ENCODE measurements at places on chromosomes 4 and X.

DNA sequence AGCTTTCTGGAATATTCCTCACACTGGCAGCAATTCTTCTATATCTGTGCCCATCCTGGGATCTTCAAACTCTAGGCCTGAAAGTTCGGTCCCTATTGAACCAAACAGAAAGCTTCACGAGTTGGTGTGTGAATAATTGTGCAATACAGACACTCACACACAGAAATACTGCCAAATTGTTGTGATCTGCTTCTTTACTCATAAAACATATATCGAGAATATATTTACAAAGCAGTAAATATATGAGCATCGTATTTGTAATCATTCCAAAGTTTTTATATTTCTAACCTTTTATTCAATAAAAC, 56.6 kb upstream of the BEX4 start:
- DNase-seq, result no peak

- DNase-seq, result no peak
These were observed 1.1 kb upstream of the AP1S2 start for GRCh38 chrX:15855568-15856221.

DNA sequence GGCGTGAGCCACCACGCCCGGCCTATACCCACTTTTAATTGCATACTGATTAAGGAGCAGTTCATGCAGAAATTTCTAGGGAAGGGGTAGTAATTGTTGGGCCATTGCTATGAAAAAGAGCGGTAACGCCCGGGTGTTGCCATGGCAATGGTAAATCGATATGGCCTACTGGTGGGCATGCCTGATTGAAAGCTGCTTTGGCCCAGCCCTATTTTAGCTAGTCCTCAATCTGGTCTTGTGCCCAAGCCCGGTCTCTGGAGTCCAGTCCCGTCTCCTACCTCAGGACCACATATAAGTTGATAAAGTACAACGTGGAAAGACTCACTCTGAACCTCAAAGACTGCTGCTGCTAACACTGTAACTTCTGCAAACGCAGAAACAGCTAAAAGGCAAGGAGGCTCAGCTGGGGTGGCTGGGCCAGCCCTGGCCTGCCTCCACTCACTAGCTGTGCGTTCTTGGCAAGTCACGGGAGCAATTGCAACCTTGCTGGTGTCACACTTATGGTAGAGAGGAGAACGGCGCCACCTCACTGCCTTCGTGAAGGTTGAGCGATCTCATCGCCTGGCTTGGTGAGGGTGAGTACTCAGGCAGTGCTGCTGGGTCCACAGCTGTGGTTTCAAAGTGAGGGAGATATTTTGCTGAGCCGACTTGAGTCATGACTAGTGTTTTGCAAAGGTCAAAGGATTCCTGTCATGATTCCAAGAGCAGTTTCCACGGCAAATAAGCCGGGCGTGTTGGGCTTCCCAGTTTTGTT, 57.0 kb upstream of the GRPEL1 start:
- DNase-seq, result no peak

- no peak for DNase-seq
These were observed 49.7 kb upstream of the ANKRD17 start for GRCh38 chr4:73308286-73308685.

- DNase-seq, result no peak
These were observed 40.1 kb downstream of the EVC start for GRCh38 chr4:5750946-5751665.

DNA sequence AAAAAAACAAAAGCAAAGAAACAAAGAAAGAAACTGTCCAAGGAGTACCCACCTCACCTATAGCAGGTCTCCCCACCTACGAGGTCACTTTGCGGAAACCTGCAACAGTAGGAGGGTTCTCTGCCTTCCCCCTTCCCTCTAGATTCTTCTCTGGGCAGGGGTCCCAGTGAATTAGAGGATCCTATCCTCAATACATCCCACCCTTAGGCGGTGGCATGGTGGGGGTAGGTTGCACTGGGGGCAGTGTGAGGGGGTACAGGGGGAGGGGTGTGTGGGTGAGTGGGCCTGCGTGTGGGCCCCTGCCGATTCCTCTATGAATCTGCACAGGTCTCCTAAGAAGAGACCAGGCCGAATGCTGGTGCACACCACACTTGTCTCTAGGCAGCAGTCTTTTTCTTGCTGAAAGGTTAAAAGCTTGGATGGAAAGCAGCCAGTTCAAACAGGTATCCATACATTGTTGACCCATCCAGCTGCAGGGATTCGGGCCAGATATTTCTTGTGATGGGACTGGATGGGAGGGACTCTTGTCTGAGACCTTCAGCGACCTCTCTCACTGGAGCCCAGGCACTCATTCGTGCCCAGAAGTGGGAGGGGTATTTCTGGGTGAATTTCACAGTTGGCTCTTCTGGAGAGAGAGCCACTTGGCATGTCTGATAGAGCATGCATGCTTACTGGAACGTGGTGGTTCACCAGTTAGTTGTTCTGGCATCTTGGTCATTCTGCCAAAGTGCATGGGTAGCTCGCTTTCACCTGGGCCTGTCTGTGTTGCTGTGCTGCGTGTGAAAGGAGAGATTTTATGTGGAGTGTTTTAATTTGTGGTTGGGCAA, 65.6 kb downstream of the NBDY start:
- no peak for DNase-seq

- no peak for DNase-seq
These were observed 1331.1 kb downstream of the ADGRL3 start for GRCh38 chr4:62531264-62531663.

DNA sequence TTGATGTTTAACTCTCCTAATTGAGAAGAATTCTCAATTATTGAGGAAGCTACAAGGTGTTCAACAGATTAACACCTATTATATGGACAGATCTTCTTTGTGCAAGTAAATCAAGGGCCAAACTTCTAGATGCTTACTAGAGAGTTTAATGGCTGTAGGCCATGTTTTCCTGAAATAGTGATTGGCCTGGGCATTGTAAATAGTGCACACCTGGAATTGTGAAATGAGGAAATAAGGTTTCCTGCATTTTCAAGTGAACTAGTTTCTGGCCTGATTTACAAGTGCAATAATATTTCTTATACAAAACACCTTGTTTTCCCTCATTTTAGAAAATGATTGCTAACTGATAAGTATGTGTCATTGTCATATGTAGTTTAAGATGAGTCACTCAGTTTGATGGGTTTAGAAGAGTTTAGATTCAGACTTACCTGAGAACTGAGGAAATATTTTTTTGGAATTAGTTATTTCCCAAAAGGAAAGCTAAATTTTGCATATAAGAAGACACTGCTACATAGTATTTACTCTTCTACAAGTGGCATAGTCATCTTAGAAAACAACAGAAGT, 21.2 kb downstream of the AFF1 start:
- DNase-seq, result no peak

DNA sequence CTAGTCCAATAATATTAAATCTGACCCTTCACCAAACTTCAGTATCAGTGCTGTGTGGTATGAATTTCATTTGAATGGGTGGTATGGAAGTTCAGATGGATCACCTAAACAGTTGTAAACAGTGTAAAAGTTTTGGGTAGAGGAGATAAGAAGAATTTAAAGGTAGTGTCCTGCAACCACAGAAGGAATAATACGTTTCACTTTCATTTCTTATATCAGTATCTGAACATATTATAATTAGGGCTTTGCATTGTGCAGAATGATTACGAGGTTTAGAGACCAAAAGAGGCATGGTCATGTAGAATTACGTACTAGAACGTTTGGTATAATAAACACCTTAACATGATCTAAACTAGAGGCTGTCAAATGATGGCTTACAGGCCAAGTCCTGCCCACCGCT, 116.1 kb downstream of the PDLIM5 start:
- no peak for DNase-seq

- no peak for DNase-seq
These were observed 53.1 kb downstream of the RASGEF1B start for GRCh38 chr4:81418572-81418971.

- DNase-seq, result no peak
These were observed 37.0 kb upstream of the NSG1 start for GRCh38 chr4:4349867-4350266.

DNA sequence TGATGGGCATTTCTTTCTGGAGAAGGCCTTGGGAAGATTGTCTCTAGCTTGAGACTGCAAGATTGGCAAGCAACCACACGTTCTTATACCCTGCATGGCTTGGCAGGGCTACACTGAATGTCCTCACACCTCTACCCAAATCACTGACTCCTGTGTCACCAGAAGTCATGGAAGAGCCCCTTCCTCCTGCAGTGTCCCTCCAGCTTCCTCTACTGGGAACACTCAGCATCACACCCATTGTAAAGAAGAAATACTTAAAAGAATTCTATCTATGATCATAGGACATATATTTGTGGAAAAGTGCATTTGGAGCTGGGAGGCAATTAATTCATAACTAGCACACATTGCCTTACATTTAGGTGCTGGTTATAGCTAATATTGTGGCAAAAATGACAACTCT, 113.1 kb downstream of the CCSER1 start:
- no peak for DNase-seq

- DNase-seq, result no peak
These were observed 30.2 kb upstream of the FAM9C start for GRCh38 chrX:13074297-13075262.

- no peak for DNase-seq
These were observed 165.0 kb downstream of the SPIN4 start for GRCh38 chrX:63186137-63186536.

DNA sequence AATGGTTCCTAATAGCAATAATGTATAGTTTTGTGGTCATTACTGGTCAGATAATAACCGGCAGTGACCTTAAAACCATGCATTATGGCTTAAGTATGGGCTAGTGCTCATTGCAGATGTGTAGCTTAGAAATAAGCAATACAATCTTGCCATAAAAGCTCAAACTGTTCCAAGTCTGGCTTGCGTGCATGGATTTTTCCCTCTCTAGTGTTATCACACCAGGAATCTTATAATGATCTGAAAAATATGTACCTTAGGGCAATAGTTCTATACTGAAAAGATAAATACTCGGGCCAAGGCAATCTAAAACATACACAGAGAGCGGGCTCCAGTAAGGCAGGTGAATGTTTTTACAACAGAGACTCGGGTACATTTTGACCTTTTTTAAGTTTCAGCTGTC, 157.8 kb downstream of the DHX15 start:
- no peak for DNase-seq

- DNase-seq, result no peak
These were observed 1.3 kb downstream of the ODAM start for GRCh38 chr4:70196857-70197256.

- no peak for DNase-seq
These were observed 6.6 kb downstream of the ARL9 start for GRCh38 chr4:56512166-56512565.

DNA sequence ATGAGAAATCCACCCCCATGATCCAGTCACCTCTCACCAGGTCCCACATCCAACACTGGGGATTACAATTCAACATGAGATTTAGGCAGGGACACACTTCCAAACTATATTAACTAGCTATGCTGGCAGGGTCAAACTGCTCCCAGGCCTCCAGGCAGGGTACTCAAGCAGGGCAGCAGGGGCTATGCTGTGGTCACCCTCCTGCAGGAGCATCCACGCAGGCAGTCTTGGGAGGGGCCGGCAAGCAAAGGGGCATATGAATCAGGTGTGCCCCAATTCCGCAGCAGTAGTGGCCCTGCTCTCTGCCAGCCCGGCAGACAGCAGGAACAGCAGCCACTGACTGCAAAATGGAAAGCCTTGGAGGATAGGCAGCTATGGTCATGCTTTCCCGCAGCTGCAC, 74.6 kb upstream of the PRDX4 start:
- DNase-seq, result no peak

- DNase-seq, result no peak
These were observed 175.6 kb downstream of the COL25A1 start for GRCh38 chr4:109126856-109127255.

GRCh38 chr4:176767183-176767582, 25.5 kb downstream of the VEGFC start:
- DNase-seq, result no peak

DNA sequence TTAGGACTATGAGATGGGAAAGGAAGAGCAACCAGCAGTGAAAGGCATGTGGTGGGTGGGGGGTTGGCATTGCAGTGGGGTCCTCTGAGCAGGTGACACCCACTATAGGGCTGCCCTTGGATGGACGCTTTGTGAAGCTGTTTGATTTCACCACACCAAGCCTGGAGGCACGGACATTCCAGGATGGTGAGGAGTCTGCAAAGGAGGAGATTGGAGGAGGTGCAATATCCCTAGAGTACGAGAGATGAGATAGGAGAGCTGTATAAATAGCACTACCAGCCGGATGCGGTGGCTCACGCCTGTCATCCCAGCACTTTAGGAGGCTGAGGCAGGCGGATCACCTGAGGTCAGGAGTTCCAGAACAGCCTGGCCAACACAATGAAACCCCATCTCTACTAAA, 42.3 kb downstream of the SHOX start:
- DNase-seq, result no peak

- DNase-seq, result no peak
These were observed 6.8 kb upstream of the SASH3 start for GRCh38 chrX:129772796-129773431.

DNA sequence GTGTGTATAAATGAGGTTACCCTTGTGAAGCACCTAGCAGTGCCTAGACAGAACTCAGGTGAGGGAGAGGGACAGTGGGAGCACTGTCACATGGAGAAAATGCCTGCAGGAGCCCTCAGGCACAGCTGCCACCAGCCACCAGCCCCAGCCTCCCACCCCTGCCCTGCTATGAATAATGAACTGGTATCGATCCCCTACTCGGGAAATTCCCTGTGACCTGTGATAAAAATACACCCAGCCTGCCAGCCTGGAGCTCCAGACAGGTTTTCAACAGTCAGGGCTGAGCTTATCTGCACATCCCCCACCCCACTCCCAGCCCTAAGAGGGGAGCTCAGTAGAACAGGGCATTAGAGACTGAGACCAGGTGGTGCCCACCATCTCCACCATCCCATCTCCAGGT, 159.6 kb upstream of the PJA1 start:
- DNase-seq, result no peak

- no peak for DNase-seq
These were observed 1443.4 kb upstream of the TENM3 start for GRCh38 chr4:180799798-180800197.

DNA sequence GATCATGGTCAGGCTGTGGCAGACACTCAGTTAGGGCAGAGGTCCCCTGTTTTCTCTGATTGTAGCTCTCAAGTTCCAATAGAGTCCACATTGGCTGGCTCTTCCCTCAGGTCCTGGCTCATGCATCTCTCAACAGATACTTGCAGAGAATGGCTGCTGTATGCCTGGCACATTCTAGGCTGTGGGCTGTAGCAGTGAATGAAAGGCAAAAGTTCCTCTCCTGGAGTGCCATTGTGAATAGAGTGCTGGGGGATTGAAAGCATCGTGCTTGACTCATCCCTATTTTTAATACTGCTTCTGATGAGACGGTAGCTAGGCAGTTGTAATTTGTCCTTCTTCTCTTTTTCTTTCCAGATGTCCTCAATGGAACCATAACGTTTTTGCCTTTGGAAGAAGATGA, 5.5 kb downstream of the TRMT44 start:
- DNase-seq, result no peak

- no peak for DNase-seq
These were observed 18.9 kb upstream of the GPR101 start for GRCh38 chrX:137052643-137053235.

- no peak for DNase-seq
These were observed 55.6 kb upstream of the CCSER1 start for GRCh38 chr4:90071289-90072235.

Measured in hippocampal formation (tissue), 2 donors.